ENCODE measurements at places on chromosomes 6 and 20.

GRCh38 chr6:169022079-169022478 is 231.6 kb downstream of the THBS2 start:
- DNase-seq, result no peak

GRCh38 chr6:55969526-55969925 is 94.1 kb upstream of the BMP5 start:
- no peak for DNase-seq

DNA sequence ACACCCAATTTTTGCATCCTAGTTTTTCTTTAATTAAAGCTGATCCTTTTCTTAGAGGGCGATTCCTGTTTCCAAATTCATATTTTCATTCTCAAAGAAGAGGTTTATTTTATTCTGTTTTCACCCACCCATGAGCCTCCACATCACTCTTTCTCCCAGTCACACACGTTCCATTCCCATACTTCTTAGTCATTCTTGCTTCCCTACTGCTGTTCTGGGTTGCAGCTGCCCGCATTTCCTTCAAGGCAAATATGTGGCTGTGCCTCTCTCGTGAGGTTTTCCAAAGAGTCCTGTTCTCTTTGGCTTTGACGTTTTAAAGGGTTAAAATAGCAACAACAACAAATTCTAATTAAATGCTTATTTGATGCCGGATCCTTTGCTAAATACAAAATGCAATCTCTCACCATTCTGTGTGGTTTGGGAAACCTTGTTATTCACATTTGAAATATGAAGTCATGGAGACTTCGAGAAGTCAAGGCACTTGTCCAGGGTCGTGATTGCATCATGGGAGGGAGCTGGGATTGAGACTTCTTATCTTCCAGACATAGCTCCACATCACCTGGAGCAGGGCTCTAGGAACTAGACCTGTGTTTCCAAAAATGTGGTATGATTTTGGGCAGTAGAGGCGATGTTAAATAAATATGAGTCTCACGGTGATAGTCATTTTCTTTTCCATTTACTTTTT is 126.6 kb downstream of the DOK5 start:
- no peak for DNase-seq

DNA sequence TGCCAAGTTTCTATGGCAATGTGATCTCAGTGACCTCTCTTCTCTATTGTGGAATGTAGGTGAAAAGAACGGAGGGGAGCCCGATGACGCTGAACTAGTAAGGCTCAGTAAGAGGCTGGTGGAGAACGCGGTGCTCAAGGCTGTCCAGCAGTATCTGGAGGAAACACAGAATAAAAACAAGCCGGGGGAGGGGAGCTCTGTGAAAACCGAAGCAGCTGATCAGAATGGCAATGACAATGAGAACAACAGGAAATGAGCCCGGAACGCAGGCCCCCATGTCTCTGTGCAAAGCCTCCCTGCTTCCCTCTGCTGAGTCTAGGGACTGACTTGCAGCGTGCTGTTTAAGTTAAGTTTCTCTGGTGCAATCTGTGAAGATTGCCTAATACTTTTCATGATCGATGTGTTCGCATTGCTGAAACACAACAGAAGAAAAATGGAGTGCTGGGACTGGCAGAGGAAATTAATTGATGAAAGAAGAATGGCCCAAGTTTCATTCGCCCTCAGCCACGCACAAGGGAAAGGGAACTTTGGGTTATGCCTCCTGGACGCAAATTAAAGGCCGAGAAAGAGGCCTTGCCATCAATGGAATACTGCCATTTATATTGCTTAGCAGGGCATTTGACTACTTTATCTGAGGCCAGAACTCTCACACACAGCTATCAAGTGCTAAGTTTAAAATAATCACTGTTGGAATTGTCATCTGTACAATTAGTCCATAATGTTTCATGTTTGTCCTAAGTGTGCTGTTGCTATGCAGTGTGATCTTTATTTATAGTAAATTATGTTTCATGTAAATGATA is 146.4 kb downstream of the AKAP7 start:
- DNase-seq, result no peak

- DNase-seq, result no peak
Observed at GRCh38 chr20:18267815-18268214, 20.5 kb upstream of the ZNF133 start.

DNA sequence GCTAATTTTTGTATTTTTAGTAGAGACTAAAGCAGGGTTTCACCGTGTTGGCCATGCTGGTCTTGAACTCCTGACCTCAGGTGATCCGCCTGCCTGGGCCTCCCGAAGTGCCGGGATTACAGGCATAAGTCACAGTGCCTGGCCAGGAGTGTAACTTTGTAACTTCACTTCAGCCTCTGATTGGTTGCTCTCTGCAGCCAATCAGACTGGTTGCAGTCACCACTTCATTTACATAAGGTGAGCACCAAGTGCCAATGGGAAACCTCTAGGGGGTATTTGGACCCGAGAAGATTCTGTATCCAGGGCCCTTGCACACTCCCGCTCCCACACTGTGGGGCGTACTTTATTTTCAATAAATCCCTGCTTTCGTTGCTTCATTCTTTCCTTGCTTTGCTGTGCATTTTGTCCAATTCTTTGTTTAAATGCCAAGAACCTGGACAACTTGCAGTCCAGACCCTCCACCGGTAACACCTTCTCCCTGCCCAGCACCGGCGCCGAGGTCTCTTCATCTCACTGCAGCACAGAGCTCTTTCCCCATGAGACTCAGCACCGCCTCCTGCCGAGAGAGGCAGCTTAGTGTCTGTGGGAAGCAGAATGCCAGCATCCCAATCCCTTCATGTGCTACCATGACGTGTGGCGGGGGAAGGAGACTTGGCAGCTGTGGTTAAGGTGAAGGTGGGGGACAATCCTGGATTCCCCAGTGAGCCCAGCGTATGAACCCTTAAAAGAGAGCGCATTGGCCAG is 14.0 kb upstream of the MRGBP start:
- no peak for DNase-seq

GRCh38 chr6:41667195-41667594 is 28.9 kb downstream of the MDFI start:
- DNase-seq, result no peak

All from DMS79 treated with DMSO at 0.1 percent for 48 hours (cell line).